AG20443 (cell line): ENCODE measurements at places on chromosomes 16 and 17.

- no peak for DNase-seq
These were observed 44.4 kb upstream of the CRISPLD2 start for GRCh38 chr16:84775262-84775810.

- peak; percentile 59 for DNase-seq
These were observed 2.4 kb upstream of the MTSS2 start for GRCh38 chr16:70688246-70688742.

DNA sequence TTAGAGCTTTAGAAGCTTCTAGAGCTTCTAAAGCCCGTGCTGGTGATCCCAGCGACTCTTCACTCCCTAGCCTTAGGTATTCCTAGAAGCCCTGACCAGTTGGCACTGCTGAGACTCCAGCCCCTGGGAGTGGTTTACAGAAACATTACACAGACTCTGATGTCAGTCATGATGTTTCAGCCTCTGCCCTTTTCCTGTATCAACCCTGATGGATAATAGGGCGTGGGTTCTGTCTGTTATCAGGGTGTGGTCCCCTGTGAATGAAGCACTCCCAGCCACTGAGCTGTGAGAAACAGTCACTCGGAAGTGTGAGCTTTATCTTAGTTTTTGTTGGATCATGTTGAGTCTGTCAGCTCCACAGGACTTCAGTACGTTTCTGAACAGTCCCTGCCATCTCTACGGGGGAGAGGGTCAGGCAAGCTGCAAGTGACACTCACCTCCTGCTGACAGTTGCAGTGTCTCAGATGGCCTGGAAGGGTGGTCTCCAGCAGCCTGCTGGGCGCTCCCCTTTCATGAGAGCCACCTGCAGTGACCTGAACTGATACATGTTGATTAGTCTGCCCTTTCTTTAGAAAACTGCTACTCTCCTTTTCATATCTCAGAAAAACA lies 12.8 kb downstream of the GOSR2 start:
- DNase-seq, result no peak

GRCh38 chr17:39183045-39183444 lies 14.4 kb downstream of the CACNB1 start:
- no peak for DNase-seq

- DNase-seq, result no peak
These were observed 52.6 kb downstream of the PLCG2 start for GRCh38 chr16:81831722-81832126.

DNA sequence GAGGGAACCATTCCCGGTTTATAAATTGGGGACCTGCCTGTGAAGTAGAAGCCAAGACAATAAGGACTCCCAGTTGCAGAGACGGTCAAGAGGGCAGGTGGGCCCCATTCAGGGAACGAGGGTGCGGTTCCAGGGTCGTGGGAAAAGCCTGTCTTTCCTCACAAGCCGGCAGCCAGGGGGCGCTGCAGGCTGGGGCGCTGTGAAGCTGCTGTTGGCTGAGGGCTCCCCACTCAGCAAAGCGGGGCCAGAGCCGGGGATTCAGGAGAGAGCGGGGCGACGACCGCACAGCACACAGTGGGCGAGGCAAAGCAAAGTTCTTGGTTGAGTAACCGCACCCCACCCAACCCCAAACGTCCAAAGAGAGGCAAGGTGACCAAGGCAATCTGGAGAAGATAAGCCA lies 24.9 kb downstream of the CDRT15 start:
- peak; percentile 52 for DNase-seq

DNA sequence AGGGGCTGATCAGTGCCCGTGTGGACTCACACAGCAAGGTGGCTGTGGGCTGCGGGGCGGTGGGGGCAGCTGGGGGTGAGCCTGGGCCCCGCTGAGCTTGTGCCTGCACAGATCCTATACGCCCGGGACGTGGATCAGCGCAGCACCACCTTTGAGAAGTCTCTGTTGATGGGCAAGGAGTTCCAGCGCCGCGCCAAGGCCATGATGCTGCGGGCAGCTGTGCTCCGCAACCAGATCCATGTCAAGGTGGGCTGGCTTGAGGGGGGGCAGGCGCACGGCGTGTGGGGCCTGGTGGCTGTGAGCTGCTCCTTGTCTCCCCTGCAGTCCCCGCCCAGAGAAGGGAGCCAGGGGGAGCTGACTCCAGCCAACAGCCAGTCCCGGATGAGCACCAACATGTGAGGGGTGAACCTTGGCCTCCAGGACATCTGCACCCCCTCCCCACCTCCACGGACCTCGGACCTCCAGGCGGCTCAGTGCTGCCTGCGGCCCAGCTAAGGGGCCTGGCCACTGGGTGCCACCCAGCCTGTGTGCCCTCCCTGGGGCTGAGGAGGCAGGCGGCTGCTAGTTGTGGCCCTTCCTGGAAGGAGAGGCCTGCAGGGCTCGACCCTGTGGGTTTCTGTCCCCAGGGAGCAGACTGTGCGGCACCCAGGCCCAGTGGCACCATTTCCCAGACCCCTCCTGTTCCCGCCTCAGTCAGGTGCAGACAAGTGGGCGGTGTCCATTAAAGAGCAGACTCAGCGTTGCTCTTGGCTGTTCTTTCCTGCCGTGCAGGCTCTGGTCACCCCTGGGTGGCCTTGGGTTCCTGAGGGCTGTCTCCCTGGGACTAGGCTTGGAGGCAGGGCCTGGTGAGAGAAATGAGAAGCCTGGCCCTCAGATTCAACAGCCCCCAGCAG lies 5.3 kb downstream of the GPS1 start:
- no peak for DNase-seq

DNA sequence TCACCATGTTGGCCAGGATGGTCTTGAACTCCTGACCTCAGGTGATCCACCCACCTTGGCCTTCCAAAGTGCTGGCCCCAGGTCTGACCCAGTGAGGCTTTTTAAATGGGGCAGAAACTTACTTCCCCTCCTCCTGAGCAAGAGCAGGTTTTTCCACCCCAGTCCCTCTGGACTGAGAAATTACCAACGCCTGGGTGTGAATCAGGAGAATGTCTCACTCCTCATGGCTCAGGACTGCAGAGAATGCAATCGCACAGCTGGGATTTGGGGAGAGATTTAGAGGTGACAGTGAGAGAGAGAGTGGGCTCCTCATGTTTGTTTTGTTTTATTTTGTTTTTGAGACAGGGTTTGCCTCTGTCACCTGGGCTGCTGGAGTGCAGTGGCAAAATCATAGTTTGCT lies 203.6 kb downstream of the RAB11FIP4 start:
- DNase-seq, result peak; percentile 55

DNA sequence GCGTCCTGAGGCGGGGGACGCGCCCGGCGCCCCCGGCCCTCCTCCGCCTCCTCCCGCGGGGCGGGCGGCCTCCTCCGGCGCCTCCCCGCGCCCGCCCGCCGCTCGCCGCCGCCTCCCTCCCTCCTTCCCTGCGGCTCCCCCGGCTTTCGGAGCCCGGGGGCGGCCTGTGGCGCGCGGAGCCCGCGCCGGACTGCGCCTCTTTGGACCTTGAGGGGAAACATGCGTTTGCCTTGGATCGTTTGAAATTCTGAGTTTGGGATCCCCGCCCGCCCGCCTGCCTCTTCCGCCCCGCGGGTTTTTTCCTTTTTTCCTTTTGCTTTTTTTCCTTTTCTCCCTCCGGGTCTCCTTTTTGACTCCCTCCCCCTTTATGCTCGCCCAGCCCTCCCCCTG lies 390 bp downstream of the ZNRF1 start:
- peak; percentile 70 for DNase-seq

GRCh38 chr17:3512505-3513171 lies 36.8 kb downstream of the ASPA start:
- DNase-seq, result peak; percentile 92

GRCh38 chr17:75509528-75510258 lies 5.6 kb downstream of the CASKIN2 start:
- no peak for DNase-seq

DNA sequence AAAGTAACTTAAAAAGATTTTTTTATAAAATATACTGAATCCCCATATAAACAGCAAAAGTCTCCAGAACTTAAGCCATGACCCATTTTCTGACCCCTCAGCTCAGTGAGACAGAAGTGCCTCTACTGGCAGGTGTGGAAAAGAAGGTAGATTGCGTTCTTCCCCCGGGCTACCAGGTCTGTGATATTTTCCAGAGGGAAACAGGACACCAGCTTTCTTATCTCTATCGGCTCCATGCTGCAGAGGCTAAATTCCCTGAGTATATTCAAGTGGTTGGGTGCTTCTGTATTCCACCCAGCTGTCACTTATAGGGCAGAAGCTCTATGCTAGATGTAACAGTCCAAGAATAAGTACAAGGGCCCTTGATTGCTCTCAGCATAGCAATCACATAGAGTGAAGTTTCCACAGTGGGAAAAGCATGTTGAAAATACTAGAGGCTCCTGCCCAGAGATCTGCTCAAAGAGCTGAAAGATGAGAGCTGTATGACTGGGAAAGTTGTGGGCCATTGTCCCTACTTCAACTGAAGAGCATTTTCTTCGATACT lies 687.3 kb downstream of the CDH11 start:
- DNase-seq, result no peak

DNA sequence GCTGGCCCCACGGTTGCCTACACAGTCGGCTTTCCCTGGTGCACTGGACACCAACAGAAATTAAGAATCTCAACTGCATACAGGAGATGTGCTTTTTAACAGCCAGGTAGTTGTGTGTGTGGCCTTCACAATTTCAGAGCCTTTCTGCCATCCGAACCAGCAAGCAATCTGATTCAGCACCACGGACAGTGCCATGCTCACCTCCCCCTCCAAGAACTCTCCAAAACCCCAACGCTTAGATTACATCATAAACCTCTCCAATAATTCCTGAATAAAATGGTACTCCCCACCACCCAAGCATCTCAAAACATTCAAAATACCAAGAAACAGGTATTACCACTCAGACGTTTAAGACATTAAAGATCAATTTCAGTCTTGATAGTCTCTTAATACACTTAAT lies 31.8 kb downstream of the USP7 start:
- peak; percentile 53 for DNase-seq
